ENCODE measurements at places on chromosomes 6 and 20. TPM values are rescaled to one million over a fixed set of nuclear protein-coding genes. Genes with fewer than 3 reads are reported as not detected.

DNA sequence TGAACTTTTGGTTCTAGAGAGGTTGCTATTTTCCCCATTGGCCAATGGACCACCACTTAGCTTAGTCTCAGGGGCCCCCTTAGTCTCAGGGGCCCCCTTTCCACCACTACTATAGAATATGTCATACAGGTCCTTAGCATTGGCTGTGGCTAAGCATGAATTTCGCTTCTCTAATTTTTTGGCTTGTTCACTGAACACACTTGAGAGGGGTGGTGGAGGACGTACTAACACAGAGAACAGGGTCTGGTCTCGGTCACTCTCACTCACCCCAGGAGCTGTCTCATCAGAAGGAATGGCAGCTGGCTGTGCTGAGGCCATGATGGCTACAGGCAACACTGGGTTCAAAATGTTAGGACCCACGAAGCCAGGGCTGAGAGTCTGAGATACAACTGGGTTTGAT is 30.3 kb downstream of the ZNF318 start:
- H3K27me3 ChIP-seq = no peaks in the 10 kb centered on the region
- no peak overlapping the region for H3K27ac ChIP-seq
- DNase-seq = no peak
- peaks cover 42% of the 10 kb centered on the region for H3K36me3 ChIP-seq
- no peak overlapping the region for H3K4me3 ChIP-seq
- no peaks in the 10 kb centered on the region for H3K4me1 ChIP-seq

SUPT3H gene
- total RNA-seq = 5.5 TPM

HSPA12B gene
- total RNA-seq = 1.5 TPM

GTSF1L gene
- total RNA-seq = 0.14 TPM

- H3K27ac ChIP-seq = peak overlapping the region; percentile 72
- no peak overlapping the region for H3K4me3 ChIP-seq
- no peaks in the 10 kb centered on the region for H3K27me3 ChIP-seq
- no peaks in the 10 kb centered on the region for H3K4me1 ChIP-seq
- no peaks in the 10 kb centered on the region for H3K36me3 ChIP-seq
- DNase-seq = no peak
Measured at GRCh38 chr20:20425823-20426654, 58.1 kb downstream of the INSM1 start.

EDN1 gene
- total RNA-seq = 1.0 TPM

SMIM8 gene
- 8.3 TPM for total RNA-seq

DNA sequence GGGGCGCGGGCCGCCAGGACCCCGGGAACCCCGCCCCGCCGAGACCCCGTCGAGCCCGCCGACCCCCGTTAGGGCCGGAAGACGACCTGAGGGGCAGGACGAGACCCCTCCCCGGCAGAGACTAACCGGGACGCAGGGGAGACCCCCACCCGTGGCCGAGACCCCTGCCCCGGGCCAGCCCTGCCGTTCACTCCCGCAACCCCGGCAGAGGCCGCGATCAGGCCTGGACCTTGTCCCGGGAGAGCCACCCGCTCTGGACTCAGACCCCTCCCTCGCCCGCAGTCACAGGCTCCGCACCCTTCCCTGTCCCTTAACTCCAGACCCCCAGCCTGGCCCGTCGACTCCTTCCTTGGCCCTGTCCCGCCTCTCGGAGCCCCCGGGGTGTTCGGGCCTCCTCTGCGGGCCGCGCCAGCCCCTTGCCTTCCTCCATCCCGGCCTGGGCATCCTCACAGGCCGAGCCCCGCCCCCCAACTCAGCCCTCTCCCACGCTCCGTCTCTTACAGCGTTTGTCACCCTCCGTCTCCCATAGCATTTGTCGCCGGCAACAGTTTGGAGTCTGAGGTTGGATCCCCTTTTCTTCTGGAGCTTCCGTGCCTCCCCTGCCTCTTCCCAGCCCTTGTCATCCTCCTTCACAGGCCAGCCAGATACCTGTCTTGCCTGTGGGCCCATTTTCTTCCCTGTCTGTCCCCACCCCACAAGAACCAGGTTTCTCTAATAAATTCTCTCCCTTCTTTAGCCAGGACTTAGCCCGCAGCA is 569 bp downstream of the TCEA2 start:
- DNase-seq = no peak
- H3K4me3 ChIP-seq = peak overlapping the region; percentile 79
- no peak overlapping the region for H3K27ac ChIP-seq
- no peaks in the 10 kb centered on the region for H3K27me3 ChIP-seq
- H3K36me3 ChIP-seq = no peaks in the 10 kb centered on the region
- H3K4me1 ChIP-seq = peaks cover 27% of the 10 kb centered on the region

DNA sequence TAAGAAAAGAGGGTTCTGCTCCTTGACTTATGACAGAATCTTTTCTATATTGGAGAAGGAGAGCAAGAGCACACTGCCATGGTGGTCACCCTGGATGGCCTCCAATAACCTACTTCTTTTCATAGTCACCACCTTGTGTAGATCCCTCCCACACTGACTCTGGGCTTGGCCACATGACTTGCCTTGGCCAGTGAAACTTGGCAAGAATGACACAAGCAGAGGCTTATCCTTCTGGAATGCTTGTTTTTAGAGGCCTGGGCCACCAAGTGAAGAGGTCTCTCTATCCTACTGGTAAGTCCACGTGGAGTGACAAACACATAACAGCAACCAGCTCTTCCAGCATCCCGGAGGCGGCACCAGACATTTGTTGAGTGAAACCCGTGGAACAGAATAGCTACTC is 349.4 kb upstream of the JARID2 start:
- no peak overlapping the region for H3K4me3 ChIP-seq
- H3K4me1 ChIP-seq = peaks cover 3% of the 10 kb centered on the region
- no peak for DNase-seq
- H3K27me3 ChIP-seq = no peaks in the 10 kb centered on the region
- H3K27ac ChIP-seq = no peak overlapping the region

COMMD7 gene
- total RNA-seq = 25.8 TPM

DNA sequence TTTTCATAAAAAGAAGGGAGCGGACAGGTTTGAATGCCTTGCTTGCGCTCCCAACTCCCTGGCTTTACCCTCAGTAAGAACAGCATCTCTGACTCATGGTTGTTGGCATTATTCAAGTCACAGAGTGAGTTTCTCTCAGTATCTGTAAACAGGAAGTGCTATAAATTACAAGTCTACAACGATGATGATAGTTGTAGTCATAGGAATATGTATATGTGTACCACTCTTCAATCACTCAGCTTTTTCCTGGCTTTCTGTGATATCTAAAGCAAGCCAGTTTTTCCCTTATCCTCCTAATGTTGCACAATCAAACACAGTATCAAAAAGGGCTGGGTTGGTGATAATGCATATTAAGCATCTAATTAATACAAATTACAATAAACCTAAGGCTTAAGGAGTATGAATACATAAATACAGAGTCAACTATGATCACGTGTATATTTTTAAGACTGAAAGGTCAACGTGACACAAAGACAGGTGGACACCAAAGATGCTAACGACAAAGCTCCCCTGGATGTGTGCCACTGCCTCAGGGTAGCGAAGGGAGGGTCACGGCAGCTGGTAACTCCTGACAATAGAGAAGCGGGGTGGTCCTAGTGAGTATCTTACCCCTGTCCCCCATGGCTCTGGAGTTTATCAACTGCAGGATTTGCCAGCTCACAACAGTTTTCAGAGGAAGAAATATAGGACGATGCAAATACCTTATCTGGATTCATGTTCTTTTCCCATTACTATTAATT is 202.8 kb downstream of the BTBD9 start:
- H3K27ac ChIP-seq = no peak overlapping the region
- no peak for DNase-seq
- no peaks in the 10 kb centered on the region for H3K36me3 ChIP-seq
- H3K27me3 ChIP-seq = no peaks in the 10 kb centered on the region
